ENCODE measurements at places on chromosomes 16 and 17. TPM values are rescaled to one million over a fixed set of nuclear protein-coding genes. Genes with fewer than 3 reads are reported as not detected.
A peak's percentile ranks its signal among the peaks of the same experiment; 100 is the strongest.

- no peak for DNase-seq
- no peaks in the 10 kb centered on the region for H3K27me3 ChIP-seq
- no peak overlapping the region for H3K27ac ChIP-seq
- H3K4me1 ChIP-seq: no peaks in the 10 kb centered on the region
- no peaks in the 10 kb centered on the region for H3K36me3 ChIP-seq
- H3K4me3 ChIP-seq: no peak overlapping the region
Measured at GRCh38 chr17:42950044-42950783, 14.0 kb downstream of the AARSD1 start.

PSKH1 gene
- total RNA-seq: 34.0 TPM

DNA sequence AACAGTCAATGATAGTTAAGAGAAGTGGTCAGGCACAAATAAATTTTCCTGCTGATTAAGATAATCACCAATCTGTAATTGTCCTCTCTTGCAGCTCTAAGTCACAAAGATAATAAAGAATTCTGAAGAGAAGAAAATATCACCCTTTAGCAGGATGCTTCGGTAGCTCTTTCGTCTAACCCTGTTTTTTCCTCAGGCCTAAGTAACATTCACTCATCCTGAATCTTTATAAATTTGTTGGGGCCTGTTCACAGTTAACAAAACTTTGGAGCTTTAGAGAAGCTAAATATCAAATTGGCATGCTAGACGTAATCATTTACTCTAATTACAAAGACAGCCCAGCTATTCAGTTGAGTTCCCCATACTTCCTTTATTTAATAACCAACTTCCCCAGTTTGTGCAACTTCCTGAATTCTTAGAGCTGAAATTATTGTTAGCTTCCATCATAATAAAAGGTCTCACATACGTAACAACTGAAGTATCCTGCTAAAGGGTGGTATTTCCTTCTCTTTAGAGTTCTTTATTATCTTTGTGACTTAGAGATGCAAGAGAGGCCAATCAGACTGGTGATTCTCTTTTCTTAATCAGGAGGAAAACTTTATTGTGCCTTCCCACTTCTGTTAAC is 118.6 kb downstream of the TANGO6 start:
- H3K4me3 ChIP-seq: no peak overlapping the region
- DNase-seq: no peak
- no peaks in the 10 kb centered on the region for H3K36me3 ChIP-seq
- no peak overlapping the region for H3K27ac ChIP-seq

CCL5 gene
- total RNA-seq: 10.7 TPM

DNA sequence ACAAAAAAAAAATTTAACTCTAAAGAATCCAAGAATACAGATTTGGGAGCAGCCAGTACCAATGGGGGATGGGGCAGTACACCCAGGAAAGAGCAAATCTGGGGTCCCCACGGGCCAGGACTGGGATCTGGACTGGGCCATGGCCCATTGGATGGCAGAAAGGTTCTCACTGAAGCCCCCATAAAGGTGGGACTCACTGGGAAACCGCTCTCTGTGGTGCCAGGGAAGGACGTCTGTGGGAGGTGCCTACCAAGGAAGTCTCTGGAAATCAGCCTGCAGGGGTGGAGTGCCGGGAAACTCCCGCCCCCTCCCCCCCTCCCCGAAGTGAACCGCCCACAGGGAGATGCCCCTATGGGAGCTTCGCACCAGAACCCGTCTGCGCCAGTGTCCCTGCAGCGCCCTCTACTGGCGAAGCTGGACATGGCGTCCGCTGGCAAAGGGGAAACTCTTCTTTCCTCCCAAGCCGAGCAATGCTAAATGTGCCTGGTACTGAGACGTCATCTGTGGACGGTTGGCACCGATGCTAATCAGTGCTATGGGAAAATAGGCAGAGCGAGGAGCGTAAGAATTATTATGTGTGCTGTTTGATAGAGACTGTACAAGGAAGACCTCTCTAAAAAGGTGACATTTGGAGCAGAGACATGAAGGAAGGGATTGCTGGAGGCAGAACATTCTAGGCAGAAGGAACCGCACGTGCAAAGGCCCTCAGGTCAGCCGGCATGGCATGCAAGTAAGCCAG is 671.1 kb downstream of the WWOX start:
- H3K4me1 ChIP-seq: no peaks in the 10 kb centered on the region
- no peak overlapping the region for H3K4me3 ChIP-seq
- peak; percentile 80 for DNase-seq
- H3K27me3 ChIP-seq: no peaks in the 10 kb centered on the region
- H3K27ac ChIP-seq: no peak overlapping the region
- H3K36me3 ChIP-seq: no peaks in the 10 kb centered on the region

GRCh38 chr17:48995974-48996721 is 1.0 kb upstream of the IGF2BP1 start:
- peaks cover 96% of the 10 kb centered on the region for H3K27me3 ChIP-seq
- DNase-seq: no peak
- no peaks in the 10 kb centered on the region for H3K36me3 ChIP-seq
- no peak overlapping the region for H3K27ac ChIP-seq
- no peaks in the 10 kb centered on the region for H3K4me1 ChIP-seq

- H3K4me3 ChIP-seq: no peak overlapping the region
- H3K4me1 ChIP-seq: no peaks in the 10 kb centered on the region
Measured at GRCh38 chr16:23826528-23827045, 9.2 kb upstream of the PRKCB start.

CLEC3A gene
- total RNA-seq: not detected

GRCh38 chr17:1212946-1213345 is 33.2 kb upstream of the ABR start:
- no peak overlapping the region for H3K27ac ChIP-seq
- no peaks in the 10 kb centered on the region for H3K36me3 ChIP-seq
- H3K27me3 ChIP-seq: peaks cover 4% of the 10 kb centered on the region
- H3K4me1 ChIP-seq: no peaks in the 10 kb centered on the region
- no peak overlapping the region for H3K4me3 ChIP-seq
- DNase-seq: no peak

GRCh38 chr17:74152591-74153455 is 50.7 kb upstream of the RPL38 start:
- H3K4me3 ChIP-seq: no peak overlapping the region
- H3K36me3 ChIP-seq: no peaks in the 10 kb centered on the region
- H3K27me3 ChIP-seq: no peaks in the 10 kb centered on the region
- DNase-seq: no peak
- H3K27ac ChIP-seq: no peak overlapping the region
- no peaks in the 10 kb centered on the region for H3K4me1 ChIP-seq

DNA sequence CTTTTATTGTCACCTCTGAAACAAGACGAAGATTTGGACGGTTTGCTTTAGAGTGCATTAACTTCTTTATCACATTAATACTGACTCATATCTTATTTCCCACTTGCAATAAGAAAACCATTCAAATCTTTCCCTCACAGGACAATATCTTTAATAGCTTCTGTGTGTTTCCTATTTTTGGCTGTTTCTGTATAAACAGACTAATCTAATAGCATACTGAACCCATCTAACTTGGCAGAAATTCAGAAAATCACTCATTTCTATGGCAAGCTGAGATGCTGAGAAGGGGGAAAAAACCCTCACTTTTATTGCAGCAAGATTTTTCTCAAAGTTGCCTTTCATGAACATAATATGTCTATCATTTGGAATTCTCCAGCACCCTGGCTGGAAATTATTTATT is 524.9 kb downstream of the WWOX start:
- no peak overlapping the region for H3K4me3 ChIP-seq
- no peaks in the 10 kb centered on the region for H3K27me3 ChIP-seq
- no peaks in the 10 kb centered on the region for H3K36me3 ChIP-seq
- no peak for DNase-seq

METTL22 gene
- 27.1 TPM for total RNA-seq

DNA sequence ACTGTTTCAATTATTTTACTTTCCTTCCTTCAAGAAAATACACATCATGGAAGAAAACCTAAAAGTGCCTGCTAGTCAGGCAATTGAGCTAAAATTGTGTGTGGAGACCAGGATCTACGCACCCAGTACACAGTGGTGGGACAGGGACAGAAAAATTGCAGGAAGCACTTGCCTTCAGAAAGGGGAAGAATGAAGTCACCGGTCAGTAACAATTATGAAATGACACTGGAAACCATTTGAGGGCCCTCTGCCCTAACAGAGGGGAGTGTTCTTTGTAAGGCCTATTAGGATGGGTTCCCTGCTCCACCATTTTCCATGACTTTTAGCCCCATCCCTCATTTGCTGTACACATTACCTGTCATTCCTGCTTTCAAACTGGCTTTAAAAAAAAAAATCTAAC is 4.5 kb upstream of the PHAF1 start:
- no peak for DNase-seq
- no peak overlapping the region for H3K27ac ChIP-seq
- H3K4me1 ChIP-seq: peaks cover 5% of the 10 kb centered on the region
- H3K27me3 ChIP-seq: no peaks in the 10 kb centered on the region
- no peak overlapping the region for H3K4me3 ChIP-seq
- peaks cover 7% of the 10 kb centered on the region for H3K36me3 ChIP-seq

TBC1D3G gene
- not detected for total RNA-seq

Measured in adrenal gland (tissue), 19 donors.